Spinal cord (tissue), 10 donors: ENCODE measurements at places on chromosomes 2 and 18. TPM values are rescaled to one million over a fixed set of nuclear protein-coding genes. Genes with fewer than 3 reads are reported as not detected.

DNA sequence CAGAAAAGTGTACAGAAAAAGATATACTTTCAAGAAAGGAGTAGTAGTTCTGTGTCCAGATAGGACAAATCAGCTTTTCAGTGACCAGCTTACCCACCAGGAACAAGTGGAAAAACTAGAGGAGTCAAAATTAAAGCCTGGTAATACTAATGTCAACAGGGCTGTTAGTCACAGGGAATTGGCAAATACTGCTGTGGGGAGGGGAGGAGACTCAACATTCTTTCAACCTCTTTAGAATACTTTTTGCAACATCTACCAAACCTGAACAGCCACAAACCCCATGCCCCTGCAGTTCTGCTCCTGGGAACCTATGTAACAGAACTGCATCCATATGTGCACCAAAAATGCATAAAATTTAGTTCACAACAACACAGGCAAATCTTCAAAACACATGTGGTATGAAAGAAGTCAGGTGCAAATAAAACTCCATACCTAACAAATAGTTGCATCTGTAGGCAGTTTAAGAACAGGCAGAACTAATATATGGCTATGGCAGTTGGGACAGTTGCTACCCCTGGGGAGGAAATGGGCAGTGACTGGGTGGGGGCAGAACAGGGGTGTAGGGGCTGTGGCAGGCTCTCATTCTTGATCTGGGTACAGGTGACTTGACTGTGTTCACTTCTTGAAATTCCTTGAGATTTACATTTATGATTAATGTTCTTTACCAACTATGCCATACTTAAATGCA is 9.7 kb downstream of the CMPK2 start:
- H3K36me3 ChIP-seq = peaks cover 2% of the 10 kb centered on the region
- H3K4me3 ChIP-seq = no peak overlapping the region
- no peaks in the 10 kb centered on the region for H3K4me1 ChIP-seq
- H3K27ac ChIP-seq = no peak overlapping the region

DNA sequence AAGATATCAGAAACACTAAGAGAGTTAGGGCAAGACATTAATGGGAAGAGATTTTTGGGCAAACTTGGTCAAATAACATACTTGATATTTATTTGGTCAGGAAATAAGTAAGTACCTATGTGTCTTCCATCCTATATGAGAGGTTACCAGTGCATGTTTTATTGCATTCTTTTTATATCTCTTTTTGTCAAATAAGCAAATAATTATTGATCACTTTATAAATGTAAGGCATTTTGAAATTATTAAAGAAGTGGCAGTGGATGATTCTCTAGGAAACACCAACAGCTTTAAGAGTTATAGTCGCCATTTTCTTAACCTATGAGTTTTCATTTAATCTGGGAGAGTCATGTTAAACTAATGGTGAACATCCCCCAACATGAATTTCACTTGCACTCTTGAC is 453.3 kb downstream of the MEIS1 start:
- H3K36me3 ChIP-seq = no peaks in the 10 kb centered on the region
- no peak overlapping the region for H3K4me3 ChIP-seq
- H3K27ac ChIP-seq = no peak overlapping the region
- DNase-seq = no peak
- H3K4me1 ChIP-seq = no peaks in the 10 kb centered on the region

GRCh38 chr2:145379934-145380333 is 860.0 kb upstream of the ZEB2 start:
- H3K4me3 ChIP-seq = no peak overlapping the region
- H3K27me3 ChIP-seq = no peaks in the 10 kb centered on the region
- H3K27ac ChIP-seq = peak overlapping the region; percentile 16
- no peak for DNase-seq
- H3K4me1 ChIP-seq = no peaks in the 10 kb centered on the region

GRCh38 chr2:231300722-231301076 is 94.8 kb upstream of the B3GNT7 start:
- no peak overlapping the region for H3K27ac ChIP-seq
- H3K36me3 ChIP-seq = peaks cover 11% of the 10 kb centered on the region
- no peaks in the 10 kb centered on the region for H3K27me3 ChIP-seq
- peaks cover 4% of the 10 kb centered on the region for H3K4me1 ChIP-seq
- DNase-seq = no peak

DNA sequence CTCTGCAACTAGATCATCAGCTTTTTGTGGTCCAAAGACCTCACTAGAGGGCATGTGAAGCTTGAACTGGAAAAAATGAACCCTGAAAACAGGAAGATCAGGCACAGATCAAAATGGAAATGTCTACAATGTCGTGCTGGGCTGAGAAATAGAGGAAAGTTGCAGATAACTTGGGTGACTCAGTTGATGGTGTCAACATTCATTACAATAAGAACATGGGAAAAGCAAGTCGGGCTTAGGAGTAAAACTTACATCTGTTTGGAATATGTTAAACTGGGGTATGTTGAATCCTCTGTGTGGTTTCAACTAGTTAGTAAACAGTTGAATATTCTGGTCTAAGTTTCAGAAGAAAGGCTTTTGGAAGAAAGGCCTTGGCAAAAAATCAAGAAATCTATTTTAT is 940.4 kb downstream of the ERBB4 start:
- DNase-seq = no peak
- no peaks in the 10 kb centered on the region for H3K4me1 ChIP-seq
- no peaks in the 10 kb centered on the region for H3K27me3 ChIP-seq
- no peaks in the 10 kb centered on the region for H3K36me3 ChIP-seq
- H3K27ac ChIP-seq = no peak overlapping the region

- peak overlapping the region; percentile 62 for H3K27ac ChIP-seq
- H3K27me3 ChIP-seq = no peaks in the 10 kb centered on the region
- peak overlapping the region; percentile 74 for H3K4me3 ChIP-seq
- H3K4me1 ChIP-seq = peaks cover 31% of the 10 kb centered on the region
- DNase-seq = no peak
Observed at GRCh38 chr2:27379836-27380625, 503 bp downstream of the ZNF513 start.

- no peak for DNase-seq
- H3K36me3 ChIP-seq = no peaks in the 10 kb centered on the region
- no peak overlapping the region for H3K27ac ChIP-seq
Observed at GRCh38 chr18:35889677-35890076, 82.8 kb upstream of the RMP24 start.

GRCh38 chr18:22424565-22424963 is 6.8 kb upstream of the CTAGE1 start:
- no peaks in the 10 kb centered on the region for H3K36me3 ChIP-seq
- no peak overlapping the region for H3K27ac ChIP-seq
- H3K4me1 ChIP-seq = peaks cover 7% of the 10 kb centered on the region

DNA sequence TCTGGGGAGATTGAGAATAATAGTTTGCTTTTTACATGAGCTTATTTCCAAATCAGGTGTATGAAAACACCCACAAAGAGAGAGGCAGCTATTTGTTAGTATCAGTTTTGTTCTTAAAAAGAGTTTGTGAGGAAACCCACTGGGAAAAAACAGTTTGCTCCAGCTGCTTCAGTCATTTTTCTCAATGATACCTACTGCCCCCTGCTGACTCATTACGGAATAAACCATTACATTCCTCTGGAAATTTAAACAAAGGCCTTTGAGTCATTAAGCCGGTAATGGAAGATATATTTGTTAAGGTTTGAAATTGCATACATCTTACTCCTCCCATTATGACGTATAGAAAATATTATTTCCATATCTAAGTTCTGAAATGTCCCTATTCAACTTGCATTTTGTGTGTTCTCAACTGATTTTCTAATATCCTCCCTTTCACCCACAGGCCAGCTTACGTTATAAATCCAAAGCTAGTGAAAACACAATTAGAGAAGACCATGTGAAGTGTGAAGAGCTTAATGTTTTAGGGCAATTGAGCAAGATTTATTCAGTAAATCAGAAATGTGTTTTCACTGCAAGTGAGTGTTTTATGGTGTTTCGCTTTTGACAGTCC is 761.6 kb downstream of the DSC3 start:
- H3K27me3 ChIP-seq = no peaks in the 10 kb centered on the region
- no peak overlapping the region for H3K4me3 ChIP-seq
- H3K27ac ChIP-seq = no peak overlapping the region
- H3K4me1 ChIP-seq = no peaks in the 10 kb centered on the region
- H3K36me3 ChIP-seq = no peaks in the 10 kb centered on the region

GRCh38 chr18:74539289-74539688 is 5.0 kb downstream of the CNDP1 start:
- DNase-seq = no peak
- no peaks in the 10 kb centered on the region for H3K36me3 ChIP-seq
- H3K4me1 ChIP-seq = peaks cover 18% of the 10 kb centered on the region
- no peak overlapping the region for H3K27ac ChIP-seq

DNA sequence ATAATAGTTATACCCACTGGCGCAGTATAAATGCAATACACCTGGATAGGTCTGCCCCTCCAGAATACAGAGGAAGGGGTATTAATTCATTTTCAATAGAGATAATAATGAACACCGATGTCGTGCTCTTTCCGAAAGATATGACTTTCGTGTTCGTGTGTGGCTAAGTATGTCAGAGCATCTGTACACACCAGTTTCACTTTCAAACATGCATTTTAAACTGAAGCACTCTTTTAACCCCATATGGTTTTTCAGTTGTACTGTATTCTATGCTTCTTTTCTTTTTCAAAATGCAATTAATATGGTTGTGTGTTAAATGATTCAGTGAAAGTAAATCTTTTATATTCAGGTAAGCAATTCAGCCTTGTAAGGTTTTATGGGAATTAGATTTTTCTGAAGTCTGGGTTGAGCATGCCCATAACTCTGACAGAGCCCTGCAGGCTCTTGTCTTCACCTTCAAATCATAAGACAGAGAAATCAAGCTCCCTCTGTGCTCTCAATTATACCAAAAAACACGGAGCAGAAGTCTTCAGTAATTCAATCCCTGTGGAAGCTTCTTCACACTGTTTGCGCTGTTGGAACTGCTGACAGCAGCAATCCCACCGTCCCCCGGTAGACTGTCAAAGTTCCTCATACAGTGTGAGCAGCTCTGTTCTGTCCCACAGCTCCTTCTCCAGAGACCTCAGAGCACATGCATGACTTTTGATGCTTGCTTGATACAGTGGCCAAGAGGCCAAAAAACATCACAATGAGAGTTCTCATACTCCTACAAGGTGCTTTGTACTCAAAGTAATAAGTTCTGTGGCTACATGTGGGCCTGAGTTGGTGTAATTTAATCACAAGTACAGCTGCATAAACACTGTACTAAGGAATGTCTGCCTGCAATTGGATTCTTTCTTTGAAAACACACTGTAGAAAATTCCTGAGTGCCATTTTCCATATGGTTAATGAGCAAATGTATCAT is 186.8 kb downstream of the ZNF521 start:
- peak overlapping the region; percentile 7 for H3K4me3 ChIP-seq
- H3K36me3 ChIP-seq = no peaks in the 10 kb centered on the region
- DNase-seq = no peak
- H3K27me3 ChIP-seq = no peaks in the 10 kb centered on the region

GRCh38 chr2:60551240-60552077 is 2.0 kb downstream of the BCL11A start:
- H3K27ac ChIP-seq = peak overlapping the region; percentile 6
- no peak for DNase-seq
- H3K36me3 ChIP-seq = no peaks in the 10 kb centered on the region
- peak overlapping the region; percentile 74 for H3K4me3 ChIP-seq
- peaks cover 45% of the 10 kb centered on the region for H3K4me1 ChIP-seq
- H3K27me3 ChIP-seq = peaks cover 39% of the 10 kb centered on the region

DNA sequence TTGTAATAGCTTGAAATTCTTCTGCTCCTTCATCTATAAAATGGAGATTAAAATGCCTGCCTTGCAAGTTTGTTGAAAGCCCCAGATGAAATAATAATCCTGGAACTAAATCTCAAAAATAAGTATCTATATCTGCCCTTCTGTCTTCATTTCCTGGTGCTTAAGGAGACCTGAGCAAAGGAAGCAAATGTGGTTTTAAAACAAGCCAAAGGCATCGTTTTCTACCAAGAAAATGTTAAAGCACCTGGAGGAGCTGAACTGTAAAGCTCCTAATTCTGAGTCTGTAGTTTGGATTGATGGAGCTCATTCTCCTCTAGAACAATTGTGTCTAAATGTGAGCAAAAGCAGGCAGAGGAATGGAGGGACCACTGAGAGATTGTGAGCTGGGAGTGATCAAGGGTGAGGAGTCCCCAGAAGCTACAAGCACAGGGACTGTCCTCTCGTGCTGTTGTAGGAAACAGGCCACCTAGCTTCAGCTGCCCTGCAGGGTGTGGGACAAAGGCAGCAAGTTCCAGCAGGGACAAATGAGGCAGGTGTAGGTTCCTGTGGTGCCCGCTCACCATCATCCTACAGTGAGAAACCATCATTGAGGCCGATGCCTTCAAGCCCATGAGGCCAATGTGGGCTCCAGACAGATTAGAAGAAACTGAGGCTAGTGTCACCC is 420.7 kb upstream of the TRIB2 start:
- H3K27ac ChIP-seq = no peak overlapping the region
- no peak overlapping the region for H3K4me3 ChIP-seq
- H3K27me3 ChIP-seq = no peaks in the 10 kb centered on the region
- no peak for DNase-seq
- H3K36me3 ChIP-seq = no peaks in the 10 kb centered on the region

DNA sequence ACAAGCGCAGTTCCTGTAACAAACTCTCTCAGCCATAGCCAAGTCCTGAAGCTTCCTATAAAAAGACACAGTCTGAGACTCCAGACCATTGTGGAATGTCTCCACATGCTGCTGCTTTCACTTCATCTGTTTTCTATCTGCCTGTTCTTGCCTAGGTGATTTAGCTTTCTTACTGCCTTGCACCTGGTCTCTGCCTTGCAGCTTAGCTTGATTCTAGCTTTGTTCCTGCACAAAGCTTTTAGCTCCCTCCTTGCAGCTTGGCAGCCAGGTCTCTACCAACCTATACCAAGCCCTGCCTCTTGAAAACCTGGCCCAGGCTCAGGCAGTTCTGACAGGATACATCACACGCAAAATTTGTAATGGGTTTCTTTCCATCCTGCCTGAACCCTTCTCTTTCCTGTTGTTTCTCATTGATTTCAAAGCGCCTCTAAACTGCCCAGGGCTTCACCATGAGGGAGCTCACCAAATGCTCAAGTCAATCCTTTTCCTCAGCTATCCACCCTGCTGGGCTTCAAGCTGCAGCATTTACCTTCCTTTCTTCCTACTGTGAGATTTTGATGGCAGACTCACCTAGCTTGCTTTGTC is 941.3 kb upstream of the NXPH2 start:
- H3K4me3 ChIP-seq = no peak overlapping the region
- no peaks in the 10 kb centered on the region for H3K27me3 ChIP-seq
- H3K4me1 ChIP-seq = peaks cover 3% of the 10 kb centered on the region
- no peak overlapping the region for H3K27ac ChIP-seq
- no peak for DNase-seq

- no peaks in the 10 kb centered on the region for H3K36me3 ChIP-seq
- no peak for DNase-seq
Observed at GRCh38 chr18:6569813-6570212, 155.1 kb upstream of the L3MBTL4 start.

UGT1A6 gene
- polyA plus RNA-seq = not detected

MEP1B gene
- 0.14 TPM for polyA plus RNA-seq

PDCL3 gene
- 28.6 TPM for polyA plus RNA-seq

EMX1 gene
- 0.39 TPM for polyA plus RNA-seq

GNLY gene
- not detected for polyA plus RNA-seq

VWC2L gene
- polyA plus RNA-seq = 7.7 TPM

ITPRIPL1 gene
- 1.4 TPM for polyA plus RNA-seq

GKN1 gene
- not detected for polyA plus RNA-seq

ASAP2 gene
- polyA plus RNA-seq = 34.4 TPM

CSRNP3 gene
- 21.7 TPM for polyA plus RNA-seq

NAT8 gene
- 1.00 TPM for polyA plus RNA-seq

POTEF gene
- polyA plus RNA-seq = 0.38 TPM
